ENCODE measurements at places on chromosomes 12 and 14. TPM values are rescaled to one million over a fixed set of nuclear protein-coding genes. Genes with fewer than 3 reads are reported as not detected.

The ZCRB1 gene
- total RNA-seq, result 43.5 TPM

DNA sequence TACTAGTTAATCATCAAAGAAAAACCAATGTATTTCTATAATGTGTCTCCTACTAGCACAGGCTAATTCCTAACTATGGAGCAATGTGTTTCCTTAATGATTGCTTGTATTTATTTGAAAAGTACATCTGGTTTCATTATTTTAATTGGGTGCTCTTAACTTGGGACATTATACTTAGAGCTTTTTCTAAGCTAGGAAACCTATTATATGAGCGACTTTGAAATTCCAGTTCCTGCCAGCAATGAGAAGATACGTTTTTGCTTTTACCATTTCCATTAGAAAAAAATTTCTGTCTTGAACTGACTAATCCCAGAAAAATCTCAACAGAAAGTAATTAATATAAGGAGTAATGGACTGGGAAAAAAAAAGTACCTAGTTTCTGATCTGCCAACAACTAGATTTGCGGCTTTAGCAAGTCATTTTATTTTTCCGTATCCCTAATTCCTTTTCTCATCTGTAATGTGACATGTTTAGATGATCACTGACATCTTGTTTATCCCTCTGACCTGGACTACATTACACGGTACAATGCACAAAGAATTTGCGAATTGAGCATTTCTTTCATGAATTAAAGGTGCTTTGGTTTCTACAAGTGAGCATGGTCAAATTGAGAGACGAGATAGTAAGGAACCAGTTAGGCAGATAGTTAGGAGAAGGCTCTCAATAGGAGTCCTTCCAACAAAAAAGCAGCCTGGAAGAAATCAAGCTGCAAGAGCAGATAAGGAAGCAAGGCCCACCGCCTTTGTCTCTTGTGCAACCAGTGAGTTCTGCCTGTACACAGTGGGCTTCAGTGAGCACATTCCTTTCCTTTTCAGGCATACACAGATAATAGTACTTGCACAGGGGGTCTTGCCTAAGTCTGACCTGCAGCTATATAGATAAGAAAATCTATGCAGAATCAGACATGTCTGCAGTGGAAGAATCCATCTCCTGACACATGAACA, 1765.0 kb upstream of the FLRT2 start:
- no peak for DNase-seq

The TCL1B gene
- not detected for total RNA-seq

- DNase-seq, result no peak
These were observed 16.5 kb downstream of the SCNN1A start for GRCh38 chr12:6358881-6359280.

The TM7SF3 gene
- total RNA-seq, result 38.3 TPM

GRCh38 chr14:28356819-28357218, 409.8 kb upstream of the FOXG1 start:
- DNase-seq, result no peak

- no peak for DNase-seq
These were observed 368.6 kb upstream of the RGS6 start for GRCh38 chr14:71563492-71564153.

DNA sequence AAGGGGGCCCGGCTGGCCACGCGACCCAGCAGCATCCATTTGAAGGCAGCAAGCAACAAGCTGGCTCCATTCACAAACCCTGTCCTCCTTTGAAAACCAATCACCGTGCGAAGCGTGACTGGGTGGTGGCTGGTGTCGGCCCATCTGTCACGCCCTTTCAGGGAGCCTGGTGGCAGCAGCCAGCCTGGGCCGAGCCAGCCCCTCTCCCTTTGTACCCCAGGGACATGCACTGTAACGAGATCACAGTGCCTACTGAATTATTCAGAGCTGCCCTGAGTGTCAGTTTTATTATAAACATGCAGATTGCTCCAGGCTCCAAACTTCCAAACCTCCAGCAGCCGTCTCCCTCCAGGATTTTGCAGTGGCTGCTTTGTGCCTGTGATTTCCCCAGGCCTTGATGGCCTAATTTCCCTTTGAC, 22.3 kb upstream of the CTDSP2 start:
- DNase-seq, result no peak

DNA sequence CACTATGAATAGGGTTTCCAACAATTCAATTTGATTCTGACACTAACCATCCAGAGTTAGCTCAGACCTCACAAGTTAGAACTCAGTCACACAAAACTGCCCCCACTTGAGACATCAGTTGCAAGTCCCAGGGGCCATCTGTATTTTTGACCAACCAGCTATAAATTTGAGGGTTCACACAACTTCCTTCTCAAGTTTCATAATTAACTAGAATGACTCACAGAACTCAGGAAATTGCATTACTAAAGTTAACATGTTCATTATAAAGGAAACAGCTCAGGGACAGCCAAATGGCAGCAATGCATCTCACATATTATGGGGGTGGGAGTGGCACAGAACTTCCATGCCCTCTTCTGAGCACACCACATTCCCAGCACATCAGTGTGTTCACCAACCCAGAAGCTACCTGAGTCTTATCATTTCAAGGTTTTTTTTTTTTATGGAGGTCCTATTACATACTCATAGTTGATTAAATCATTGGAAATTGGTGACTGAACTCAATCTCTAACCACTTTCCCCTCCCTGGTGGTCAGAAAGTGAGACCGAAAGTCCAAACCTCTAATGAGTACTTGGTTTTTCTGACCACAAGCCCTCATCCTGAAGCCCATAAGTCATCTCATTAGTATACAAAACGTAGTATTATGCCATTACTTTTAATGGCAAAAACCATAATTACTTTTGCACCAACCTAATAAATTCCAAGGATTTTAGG, 1721.5 kb upstream of the SEL1L start:
- no peak for DNase-seq

The SLC8B1 gene
- total RNA-seq, result 28.5 TPM

The TBX5 gene
- not detected for total RNA-seq

The DTX3 gene
- 7.2 TPM for total RNA-seq

DNA sequence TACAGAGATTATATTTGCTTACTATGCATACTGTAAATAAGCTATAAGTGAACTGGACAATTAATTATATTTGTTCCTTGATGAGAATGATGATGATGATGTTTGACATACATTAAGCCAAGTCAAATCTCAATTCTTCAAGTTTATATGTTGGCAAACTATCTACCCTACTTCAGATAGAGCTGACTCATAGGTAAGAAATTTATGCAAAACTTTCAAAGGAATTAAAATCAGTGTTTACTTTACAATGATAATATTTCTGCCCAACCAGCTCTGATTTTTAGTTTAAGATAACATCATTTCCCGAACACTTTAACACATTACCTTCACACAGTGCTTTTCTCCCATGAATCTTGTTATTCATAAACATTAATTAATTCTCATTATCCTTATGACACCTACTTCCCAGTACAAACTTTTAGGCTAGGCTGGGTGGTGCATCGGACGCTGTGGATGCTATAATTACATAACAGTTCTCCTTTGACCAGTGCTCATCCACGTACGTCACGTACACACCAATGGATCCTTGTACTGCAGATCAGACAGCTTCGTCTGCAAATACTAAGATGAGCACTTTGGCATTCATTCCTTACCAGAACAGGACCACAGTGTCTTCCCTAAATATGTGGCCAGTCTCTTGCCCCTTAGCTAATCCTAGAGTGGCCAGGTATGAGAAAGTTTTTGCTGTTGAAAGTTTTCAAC, 18.3 kb downstream of the BMP4 start:
- no peak for DNase-seq

The HEBP1 gene
- 83.8 TPM for total RNA-seq

DNA sequence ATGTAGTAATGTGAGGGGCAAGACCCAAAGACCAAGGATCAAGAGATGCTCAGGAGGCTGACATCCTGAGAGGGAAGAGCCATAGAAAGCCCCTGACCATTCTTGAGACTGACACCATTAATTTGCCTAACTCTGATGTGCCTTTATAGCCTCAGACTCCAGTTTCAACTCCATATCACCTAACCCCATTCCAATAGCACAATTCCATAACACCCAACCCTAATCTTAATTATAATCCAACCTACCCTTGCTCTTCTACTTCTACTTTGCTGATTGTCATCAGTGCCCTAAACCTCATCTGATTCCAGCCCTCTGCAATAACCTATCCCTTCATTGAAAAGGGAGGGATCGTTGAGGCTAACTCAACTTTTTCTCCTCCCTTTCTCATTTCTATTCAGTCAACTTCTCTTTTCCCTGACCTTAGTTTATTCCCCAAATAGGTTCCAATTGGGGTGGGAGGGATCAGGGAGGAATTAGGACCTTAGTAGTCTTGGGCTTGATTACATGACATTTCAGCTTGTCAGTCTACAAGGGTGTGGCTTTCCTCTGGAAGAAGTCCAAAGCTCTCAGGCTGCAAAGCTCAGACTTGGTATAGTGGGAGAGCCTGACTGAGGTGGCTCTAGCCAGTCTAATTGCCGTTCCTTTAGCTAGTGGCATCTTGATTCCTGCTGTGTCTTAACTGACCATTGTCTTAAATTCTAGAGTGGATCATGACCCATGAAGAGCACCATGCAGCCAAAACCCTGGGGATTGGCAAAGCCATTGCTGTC, 3.1 kb downstream of the PFKM start:
- no peak for DNase-seq

- DNase-seq, result no peak
These were observed 33.5 kb upstream of the ADGRD1 start for GRCh38 chr12:130920119-130920703.

The EPYC gene
- total RNA-seq, result not detected

The AQP6 gene
- total RNA-seq, result not detected

The SERPINA3 gene
- 139 TPM for total RNA-seq

DNA sequence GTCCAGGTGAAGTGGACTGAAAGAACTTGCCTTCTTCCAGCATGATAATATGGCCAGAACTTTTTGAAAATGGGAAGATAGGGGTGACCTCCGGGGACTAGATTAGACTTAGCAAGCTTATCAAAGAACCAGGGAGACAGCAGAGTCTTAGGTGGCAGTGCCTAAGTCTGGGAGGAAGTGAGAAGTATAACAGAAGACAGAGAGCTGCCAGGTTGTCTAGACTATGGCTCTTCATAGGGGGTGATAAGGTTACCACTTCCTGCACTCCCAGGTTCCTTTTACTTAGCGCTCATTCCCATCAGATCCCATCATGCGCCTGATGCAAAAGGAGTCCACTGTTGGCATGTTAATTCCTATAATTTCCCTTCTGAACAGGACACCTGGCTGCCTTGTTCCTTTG, 69.9 kb downstream of the PLXNC1 start:
- DNase-seq, result no peak

The NTN4 gene
- total RNA-seq, result 11.6 TPM

GRCh38 chr14:74407801-74408154, 18.2 kb downstream of the SYNDIG1L start:
- DNase-seq, result peak; percentile 75

- no peak for DNase-seq
These were observed 28.2 kb upstream of the TMEM106C start for GRCh38 chr12:47935184-47935583.

The C1S gene
- total RNA-seq, result 593 TPM

GRCh38 chr12:77204083-77204482, 138.7 kb upstream of the E2F7 start:
- no peak for DNase-seq

The FGF23 gene
- not detected for total RNA-seq

GRCh38 chr12:84408936-84409335, 503.7 kb downstream of the SLC6A15 start:
- DNase-seq, result no peak

Data from mesenteric fat pad (tissue), 1 donor.